ENCODE measurements at places on chromosomes 4 and X.

DNA sequence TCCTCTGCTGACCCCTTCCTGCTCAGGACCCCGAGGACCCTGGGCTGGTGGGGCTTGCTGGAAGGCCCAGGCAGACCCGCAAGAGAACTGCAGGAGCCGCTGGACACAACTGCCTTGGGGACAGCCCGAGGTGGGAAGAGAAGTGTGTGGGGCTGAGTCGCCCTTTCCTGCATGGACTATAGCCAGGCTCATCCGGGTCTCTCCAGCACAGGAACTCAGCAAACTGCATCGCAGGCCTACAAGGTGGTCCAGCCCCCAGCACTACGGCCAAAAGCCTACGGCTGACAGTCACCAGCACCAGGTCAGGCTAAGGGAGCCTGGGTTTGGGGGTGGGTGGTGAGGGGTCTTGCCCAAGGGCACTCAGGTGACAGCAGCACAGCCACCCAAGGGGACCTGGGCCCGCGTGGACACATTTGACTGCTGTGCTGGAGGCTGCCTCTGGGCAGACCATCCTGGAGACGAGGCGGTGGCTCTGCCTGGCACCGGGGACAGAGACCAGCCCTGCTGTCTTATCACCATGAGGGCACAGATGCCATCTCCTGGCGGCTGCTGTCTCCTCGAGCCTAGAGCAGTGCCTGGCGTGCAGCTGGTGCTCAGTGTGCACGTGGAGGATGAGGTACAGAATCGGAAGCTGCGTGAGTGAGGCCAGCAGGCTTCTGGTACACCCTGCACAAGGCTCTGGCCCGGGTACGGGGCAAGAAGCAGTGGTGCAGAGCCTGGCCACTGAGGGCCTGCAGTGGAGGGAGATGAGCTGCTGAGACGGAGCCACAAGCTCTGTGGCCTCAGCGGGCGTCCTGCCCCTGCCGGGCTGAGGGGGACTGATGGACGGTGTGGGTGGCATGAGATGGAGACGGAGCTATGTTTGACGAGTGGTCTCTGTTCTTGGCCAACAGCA is 15.1 kb downstream of the LRPAP1 start:
- DNase-seq: no peak

GRCh38 chrX:38803243-38803587 is 2.0 kb downstream of the MID1IP1 start:
- DNase-seq: no peak

DNA sequence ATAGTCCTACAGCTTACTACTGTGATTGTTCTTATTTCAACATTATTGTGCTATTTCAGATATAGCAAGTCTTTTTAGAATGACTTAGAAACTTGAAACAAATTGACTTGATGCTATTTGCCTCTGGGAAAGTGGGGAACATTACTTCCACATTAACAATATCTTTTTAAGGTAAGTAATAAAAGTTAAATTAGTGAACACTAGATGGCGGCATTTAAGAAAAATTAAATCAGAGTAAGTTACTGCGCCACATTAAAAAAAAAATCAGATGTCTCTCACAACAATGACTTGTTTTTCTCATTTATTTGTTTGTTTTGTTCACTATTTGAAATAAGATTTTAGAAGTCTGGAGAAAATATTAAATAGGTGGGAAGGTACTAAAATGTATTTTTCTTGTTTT is 1026.9 kb upstream of the SLIT2 start:
- no peak for DNase-seq

DNA sequence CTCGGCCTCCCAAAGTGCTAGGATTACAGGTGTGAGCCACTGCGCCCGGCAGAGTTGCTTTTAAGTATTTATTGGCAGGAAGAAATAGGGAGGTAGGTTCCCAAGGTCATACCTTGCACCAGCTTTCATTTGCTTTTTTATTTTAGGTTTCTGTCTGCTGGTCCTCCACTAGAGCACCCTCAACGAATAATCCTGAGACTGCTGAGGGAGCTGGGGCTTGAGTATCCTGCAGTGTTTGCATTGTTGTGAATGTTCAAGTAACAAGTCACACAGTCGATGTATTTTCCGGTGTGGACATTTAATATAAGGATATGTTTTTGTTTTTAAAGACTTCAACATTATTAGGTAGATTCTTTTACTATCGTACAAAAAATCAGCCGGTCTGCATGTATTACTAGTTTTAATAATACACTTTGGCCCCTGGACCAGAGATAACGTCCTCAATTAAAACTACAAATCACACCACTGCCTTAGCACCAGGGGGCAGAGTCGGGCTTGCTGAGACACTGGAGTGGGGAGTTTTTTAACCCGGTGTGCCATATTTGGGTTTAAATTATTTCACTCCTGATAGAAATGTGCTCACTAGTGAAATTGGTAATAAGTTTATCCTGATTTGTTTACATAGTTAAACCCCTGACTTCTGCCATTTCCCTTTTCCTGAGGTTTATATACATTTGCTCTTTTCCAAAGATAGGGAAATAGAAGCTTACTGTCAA is 11.6 kb downstream of the SMIM20 start:
- DNase-seq: no peak
